Fibroblast of the aortic adventitia (primary cell): ENCODE measurements at places on chromosomes 6 and 20. TPM values are rescaled to one million over a fixed set of nuclear protein-coding genes. Genes with fewer than 3 reads are reported as not detected.

SYNCRIP gene
- total RNA-seq = 90.5 and 95.1 TPM in 2 replicates

PACRG gene
- total RNA-seq = 0.63 and 2.9 TPM in 2 replicates

GRM4 gene
- total RNA-seq = 0.08 TPM in 1 of 2 replicates, not detected in the other

GNRH2 gene
- not detected in 2 replicates for total RNA-seq

FAM229B gene
- 19.2 and 32.7 TPM in 2 replicates for total RNA-seq
